ENCODE measurements at places on chromosomes 5 and 9.

DNA sequence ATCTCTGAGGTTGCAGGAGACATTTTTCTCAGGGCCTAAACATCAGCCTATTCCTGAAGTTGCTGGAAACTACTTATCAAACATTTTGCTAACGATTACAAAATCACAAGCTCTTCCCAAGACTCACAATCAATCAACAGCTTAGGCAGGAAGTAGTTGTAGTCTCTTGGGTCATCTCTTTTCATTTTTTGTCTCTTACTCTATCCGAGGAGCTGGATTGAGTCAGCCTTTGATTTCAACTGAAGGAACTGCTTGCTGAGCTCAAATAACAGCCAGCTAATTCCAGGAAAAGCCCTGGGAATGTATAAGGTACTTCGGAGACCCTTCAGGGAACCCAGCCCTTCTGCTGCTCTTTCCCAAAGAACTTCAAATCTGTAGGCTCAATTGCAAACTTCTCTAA is 398.9 kb downstream of the PLK2 start:
- DNase-seq, result no peak

DNA sequence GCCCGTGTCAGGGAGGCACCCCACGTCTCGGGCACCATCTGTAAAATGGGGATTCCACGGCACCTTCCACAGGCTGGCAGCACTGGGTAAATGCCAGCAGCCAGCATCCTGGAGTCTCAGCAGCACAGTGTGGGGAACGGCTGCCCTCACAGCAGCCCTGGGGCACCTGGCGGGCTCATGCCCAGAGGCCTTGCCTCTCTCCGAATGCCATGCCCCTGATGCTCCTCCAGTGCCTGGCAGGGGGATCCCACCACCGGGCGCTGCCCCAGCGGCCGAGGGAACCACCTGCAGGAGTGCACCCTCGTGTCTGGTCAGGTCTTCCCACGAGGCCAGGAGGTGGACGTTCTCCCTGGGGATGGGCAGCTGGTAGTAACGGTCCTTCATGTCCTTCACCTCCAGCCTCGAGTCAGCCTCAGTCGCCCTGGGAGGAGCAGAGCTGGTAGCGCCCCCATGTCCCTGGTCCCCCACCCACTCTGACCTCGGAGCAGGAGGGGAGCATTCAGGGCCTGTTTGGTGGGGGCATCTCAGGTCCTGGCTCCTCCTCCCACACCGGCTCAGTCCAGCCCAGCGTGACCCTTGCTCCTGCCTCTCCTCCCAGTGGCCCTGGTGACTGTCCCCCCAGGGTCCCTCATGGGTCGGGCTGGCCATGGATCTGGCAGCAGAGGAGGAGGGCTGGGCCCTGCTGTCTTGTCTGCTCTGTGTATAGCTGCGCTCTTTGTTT is 49.9 kb upstream of the NRARP start:
- DNase-seq, result no peak

GRCh38 chr9:36450110-36450732 is 50.2 kb upstream of the RNF38 start:
- DNase-seq, result no peak

- DNase-seq, result no peak
Measured at GRCh38 chr5:149584121-149584520, 2.8 kb downstream of the ARHGEF37 start.

DNA sequence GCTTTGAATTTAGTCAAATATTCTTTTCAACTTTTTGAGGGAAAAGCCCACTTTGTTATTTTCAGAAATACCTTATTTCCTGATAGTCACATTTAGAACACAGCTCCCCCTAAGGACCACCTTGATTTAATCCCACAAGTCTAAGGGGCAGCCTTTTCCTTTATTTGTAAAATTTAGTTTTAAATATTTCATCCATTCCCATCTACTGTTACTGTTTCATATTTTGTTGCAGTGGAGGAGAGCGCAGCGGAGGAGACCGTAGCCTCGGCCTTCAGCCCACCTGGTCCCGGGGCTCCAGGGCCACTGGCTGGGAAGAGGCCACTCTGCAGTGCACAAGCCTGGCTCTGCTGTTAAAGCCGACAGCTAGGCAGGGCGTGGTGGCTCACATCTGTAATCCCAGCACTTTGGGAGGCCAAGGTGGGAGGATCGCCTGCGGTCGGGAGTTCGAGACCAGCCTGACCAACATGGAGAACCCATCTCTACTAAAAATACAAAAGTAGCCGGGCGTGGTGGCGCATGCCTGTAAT is 19.6 kb downstream of the LPCAT1 start:
- no peak for DNase-seq

DNA sequence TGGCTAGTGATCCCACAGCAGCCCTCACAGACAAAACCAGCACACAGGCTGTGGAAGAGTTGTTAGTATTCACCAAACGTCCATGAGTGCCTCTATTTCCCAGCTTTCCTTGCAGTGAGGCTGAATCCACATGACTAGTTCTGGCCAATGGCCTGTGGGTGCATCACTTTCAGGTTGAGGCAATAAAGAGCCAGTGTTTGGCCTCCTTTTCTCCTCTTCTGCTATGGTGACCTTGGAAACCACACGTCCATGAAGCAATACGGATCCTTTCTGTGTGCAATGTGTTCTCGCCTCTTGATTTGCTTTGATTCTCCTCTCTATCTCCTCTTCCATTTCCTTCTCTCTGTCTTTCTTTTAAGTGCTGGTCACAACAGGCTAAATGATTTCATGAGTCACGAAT is 23.4 kb upstream of the CLK4 start:
- DNase-seq, result no peak

DNA sequence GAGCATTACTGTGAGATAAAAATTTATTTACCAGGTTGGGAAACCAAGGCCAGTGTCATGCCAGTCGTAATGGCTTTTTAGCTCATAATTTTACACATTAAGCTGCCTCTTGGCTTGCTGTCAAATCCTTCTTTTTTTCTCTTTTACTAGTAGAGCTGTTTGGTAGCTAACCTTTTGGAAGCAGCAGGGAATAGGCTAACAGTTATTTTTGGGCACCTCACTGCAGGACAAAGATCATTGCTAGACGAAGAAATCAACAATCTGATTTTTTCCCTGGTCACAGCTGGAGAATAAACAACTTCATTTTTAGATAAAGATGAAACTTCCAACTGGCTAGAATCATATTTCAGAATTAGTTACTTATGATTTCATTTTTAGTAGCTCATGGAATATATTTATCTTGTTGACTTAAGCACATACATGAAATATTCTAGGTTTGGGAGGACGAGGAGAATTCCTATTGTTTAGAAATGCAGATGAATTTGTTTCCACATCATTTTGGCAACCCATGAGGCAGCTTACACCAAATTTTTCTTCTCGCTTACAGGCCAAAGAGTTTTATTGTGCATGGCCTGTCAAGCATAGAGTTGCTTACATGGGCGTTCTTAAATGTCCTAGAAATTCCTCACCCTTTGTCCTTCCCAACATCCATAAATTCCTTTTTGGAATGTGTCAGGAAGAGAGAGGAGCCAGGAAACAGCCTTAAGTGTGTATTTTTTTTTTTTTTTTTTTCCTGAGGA is 19.6 kb downstream of the TNC start:
- no peak for DNase-seq

DNA sequence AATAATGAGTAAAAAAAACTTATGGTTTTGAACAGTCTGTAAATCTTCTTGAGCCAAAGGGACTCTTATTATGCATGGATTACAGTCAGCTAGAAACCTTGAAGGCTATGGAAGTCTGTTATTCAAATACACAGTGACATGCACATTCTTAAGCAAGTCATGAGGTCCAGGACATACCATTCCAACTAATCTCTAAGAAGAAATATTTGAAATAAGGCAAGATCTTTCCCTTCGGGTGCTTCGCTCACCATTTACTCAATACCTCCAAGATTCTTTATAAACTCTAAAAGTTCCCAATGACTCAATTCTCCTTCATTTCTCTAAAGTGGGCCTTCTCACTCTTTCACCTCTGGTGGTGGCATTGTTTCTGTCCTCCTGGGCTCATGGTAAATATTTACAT is 811.0 kb downstream of the NR2F1-AS1 start:
- DNase-seq, result no peak

- DNase-seq, result no peak
Measured at GRCh38 chr9:86187121-86187520, 72.3 kb downstream of the C9orf153 start.

DNA sequence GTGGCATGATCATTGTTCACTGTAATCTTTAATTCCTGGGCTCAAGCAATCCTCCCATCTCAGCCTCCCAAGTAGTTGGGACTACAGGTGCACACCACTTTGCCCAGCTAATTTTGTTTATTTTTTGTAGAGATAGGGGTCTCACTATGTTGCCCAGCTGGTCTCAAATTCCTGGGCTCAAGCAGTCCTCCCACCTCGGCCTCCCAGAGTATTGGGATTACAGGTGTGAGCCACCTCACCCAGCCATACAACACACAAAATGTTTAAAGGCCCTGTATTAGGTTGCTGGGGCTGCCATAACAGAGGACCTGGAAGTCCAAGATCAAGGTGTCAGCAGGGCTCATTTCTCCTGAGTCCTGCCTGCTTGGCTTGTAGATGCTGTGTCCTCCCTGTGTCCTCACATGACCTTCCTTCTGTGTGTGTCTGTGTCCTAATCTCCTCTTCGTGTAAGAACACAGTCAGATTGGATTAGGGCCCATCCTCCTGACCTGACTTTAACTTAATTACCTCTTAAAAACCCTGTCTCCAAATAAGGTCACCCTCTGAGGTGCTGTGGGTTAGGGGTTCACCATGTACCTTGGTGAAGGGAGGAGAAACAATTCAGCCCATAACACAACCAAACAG is 5.4 kb downstream of the UBE2QL1 start:
- no peak for DNase-seq

DNA sequence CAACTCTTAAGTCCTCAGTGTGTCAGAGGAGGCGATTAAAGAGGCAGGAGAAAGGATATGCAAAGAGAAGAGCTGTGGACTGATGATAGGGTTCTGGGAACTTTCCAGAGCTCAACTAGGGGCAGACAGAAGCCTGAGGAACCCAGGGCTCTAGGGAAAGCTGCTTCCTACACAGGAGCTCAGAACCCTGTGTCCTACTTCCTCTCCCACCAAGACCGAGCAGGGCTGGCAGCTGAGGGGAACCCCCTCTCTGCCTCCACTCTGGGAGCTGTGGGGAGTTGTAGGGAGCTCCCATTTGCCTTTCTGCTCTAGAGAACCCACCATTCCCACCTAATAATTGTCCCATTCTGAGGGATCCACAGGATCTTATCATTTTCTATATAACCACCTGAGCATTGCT is 674.3 kb downstream of the ACTL7B start:
- DNase-seq, result no peak

- no peak for DNase-seq
Measured at GRCh38 chr9:122791872-122792669, 3.3 kb downstream of the OR5C1 start.

GRCh38 chr9:116901260-116901659 is 214.2 kb downstream of the TRIM32 start:
- DNase-seq, result no peak

- no peak for DNase-seq
Measured at GRCh38 chr5:110917161-110917875, 154.2 kb upstream of the TSLP start.

- no peak for DNase-seq
Measured at GRCh38 chr5:84379749-84380148, 4.9 kb downstream of the EDIL3 start.

DNA sequence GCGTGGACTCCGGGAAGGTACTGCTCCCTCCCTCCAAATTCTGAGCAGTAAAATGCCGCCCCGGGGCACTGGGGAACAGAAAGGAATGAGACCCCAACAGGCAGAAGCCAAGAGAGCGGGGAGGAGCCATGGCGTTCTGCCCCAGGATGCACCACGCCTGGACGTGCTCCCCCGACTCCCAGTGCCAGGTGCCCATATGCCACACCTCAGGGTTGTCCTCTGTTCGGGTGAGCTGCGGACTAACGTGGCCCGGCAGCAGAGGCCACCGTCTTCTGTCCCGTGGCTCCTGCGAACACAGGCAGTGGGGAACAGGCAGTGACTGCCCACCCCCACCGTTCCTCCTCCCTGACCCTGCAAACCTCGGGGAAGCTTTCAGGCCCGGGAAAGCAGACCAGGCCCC is 4.8 kb downstream of the SURF6 start:
- DNase-seq, result no peak

- DNase-seq, result no peak
Measured at GRCh38 chr5:92022415-92023140, 639.5 kb upstream of the ARRDC3 start.

DNA sequence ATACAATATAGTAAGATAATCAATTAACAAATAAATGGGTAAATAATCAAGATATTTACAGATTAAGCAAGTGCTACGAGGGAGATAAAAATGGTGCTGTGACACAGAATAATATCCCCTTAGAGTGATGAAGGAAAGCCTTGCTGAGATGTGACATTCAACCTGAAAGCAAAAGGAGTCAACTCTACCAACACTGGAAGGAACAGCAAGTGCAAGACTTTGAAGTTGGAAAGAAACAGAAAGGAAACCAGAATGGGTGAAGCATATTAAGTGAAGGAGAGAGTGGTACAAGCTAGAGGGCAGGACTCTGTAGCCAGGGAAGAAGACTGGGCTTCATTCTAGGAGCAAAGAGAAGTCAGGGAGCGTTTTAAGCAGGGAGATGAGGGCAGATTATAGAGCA is 12.2 kb upstream of the MEGF9 start:
- DNase-seq, result no peak

GRCh38 chr9:96253059-96253696 is 48.8 kb downstream of the HSD17B3 start:
- no peak for DNase-seq

- DNase-seq, result no peak
Measured at GRCh38 chr9:91741522-91741921, 208.5 kb downstream of the ROR2 start.

- DNase-seq, result no peak
Measured at GRCh38 chr9:5873439-5873838, 17.2 kb upstream of the MLANA start.

- no peak for DNase-seq
Measured at GRCh38 chr5:109779036-109779735, 89.5 kb downstream of the MAN2A1 start.

DNA sequence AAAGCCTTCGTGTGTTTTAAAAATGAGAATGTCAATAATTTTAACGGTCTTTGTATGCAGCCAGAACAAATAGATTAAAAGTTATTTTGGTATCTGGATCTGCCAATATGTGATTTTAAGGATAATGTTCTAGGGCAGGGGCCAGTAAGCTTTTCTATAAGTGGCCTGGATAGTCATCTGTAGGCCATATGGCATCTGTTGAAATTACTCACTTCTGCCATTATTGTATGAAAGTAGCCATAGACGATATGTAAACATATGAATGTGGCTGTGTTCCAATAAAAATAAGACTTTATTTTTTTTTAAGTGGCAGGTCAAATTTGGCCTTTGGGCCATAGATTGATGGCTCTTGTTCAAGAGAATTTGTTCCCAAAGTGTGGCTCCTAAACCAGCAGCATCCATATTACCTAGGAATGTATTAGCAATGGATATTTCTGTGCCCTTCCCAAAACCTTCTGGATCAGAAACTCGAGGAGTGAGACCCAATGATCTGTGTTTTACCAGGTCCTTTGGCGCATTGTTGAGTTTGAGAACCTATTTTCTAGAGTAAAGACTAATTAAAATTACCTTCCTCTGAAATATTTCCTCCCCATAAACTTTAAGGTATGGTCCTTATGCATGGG is 55.9 kb downstream of the C6 start:
- no peak for DNase-seq

DNA sequence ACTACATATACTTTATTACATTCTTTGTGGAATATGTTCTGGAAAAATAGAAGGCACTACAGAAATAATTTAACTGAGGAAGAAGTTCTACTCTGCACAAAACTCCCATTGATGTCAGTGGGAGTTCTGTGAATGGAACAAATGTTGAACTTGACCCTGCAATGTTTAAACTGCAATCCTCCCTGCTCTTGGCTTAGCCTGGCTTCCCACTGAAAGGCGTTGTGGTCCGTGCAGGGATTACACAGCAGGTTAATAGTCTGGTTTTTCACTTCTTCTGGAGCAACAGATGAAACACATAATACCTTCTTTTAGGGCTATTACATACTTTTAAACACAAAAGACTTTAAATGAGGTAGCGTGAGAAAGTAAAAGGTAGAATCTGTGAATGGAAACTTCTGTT is 12.9 kb upstream of the ERBIN start:
- DNase-seq, result no peak
